ENCODE measurements at places on chromosomes 7 and 10.
A peak's percentile ranks its signal among the peaks of the same experiment; 100 is the strongest.

GRCh38 chr10:73517166-73517888, 21.5 kb upstream of the PPP3CB start:
- no peak for DNase-seq

GRCh38 chr10:69318867-69319727, 40.8 kb downstream of the HK1 start:
- no peak for DNase-seq

DNA sequence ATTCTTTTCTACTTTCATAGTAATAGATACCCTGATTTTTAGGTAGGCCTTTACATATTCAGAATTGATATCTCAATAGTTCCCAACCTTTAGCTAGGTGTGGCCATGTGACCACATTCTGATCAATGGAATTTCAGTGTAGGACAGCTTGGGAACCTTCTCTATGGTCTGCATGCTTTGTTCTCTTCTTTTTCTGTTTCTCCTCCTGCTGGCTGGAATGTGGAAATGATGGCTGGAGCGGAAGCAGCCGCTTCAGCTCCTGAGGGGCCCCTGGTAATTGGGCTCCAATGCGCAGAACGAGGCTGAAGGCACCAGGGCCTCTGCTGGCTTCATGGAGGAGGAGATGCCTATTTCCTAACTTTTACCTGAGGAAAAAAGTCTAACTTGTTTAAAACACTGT, 152.6 kb downstream of the ZMYND11 start:
- DNase-seq, result peak; percentile 71

GRCh38 chr7:64888561-64888900, 14.5 kb upstream of the ZNF273 start:
- no peak for DNase-seq

GRCh38 chr7:70712942-70713341, 419.0 kb upstream of the GALNT17 start:
- no peak for DNase-seq

DNA sequence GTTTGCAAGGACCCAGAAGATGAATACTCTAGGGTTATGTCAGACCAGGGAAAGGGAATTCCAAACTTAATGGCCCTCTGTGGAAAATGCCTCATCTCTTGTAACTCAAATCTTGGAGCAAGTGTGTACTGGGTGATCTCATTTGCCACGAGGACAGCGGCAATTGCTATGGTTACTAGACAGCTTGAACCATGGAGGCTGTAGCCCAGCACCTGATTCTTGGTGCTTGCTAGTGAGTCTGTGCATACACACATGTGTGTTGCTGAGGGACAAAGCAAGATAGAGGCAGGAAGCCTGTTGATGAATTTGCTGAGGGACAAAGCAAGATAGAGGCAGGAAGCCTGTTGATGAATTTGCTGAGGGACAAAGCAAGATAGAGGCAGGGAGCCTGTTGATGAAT, 58.6 kb upstream of the FEZF1 start:
- no peak for DNase-seq

DNA sequence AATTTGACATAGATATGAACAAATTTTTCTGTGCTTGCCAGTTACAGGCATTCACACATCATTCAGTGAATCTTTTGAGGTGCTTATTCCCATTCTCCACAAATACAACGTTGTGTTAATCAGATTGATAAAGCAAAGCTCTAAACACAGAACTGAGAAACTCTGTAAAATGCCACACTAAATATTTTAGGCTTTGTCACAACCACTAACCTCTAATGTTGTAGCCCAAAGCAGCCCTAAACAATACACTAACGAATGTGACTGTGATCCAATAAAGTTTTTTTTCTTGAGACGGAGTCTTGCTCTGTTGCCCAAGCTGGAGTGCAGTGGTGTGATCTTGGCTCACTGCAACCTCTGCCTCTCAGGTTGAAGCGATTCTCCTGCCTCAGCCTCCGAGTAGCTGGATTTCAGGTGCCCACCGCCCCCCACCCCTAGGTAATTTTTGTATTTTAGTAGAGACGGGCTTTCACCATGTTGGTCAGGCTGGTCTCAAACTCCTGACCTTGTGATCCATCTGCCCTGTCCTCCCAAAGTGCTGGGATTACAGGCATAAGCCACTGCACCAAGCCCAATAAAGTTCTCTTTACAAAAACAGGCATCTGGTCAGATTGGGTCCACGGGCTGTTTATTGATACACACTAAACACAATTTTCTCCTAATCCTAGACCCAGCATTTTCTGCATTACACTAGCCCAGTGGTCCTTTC, 6.9 kb downstream of the CYCS start:
- no peak for DNase-seq

- DNase-seq, result no peak
Observed at GRCh38 chr10:78118591-78118990, 84.9 kb downstream of the RPS24 start.

DNA sequence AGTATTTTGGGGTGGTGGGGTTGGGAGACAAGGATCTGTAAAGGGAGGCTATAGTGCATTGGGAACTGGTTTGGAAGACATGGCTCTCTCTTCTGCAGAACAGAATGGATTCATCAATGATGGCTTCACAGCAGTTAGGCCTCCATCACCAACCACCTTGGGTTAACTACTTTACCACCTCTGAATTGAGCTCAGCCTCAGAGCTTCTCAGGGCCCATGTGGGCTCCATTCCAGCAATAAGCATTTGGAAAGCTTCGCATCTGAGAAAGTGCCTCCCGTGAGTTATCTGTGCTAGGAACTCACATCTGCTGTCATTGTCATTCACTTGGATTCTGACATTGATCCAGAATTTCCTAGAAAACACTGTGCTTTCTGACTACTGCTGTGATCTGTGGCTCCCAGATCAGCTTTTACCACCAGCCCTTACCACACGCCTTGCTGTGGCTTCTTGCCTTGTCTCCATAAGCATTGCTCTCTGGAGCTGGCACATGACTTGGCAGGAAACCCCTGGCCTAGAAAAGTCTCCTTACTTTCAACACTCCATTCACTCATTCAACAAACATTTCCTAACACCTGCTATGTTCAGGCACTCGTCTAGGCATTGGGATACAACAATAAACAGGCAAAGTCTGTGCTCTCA, 70.7 kb upstream of the ADO start:
- DNase-seq, result no peak

DNA sequence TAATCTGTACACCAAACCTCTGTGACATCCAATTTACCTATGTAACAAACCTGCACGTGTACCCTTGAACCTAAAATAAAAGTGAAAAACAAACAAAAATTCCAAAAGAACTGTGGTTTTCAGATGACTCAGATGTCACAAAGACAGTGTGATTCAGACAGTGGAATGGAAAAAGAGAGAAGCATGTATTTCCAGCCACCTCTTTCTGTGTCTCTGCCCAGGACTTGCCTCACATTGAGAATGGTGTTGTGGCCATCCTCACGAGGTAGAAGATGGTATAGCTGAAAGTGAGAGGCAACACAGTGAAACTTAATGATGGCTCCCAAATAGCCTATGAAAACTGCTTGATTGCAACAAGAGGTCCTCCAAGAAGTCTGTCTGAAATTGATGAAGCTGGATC, 78.0 kb downstream of the ARL5B start:
- no peak for DNase-seq

- DNase-seq, result no peak
Observed at GRCh38 chr7:8035192-8035591, 66.6 kb downstream of the GLCCI1 start.

- no peak for DNase-seq
Observed at GRCh38 chr10:36344240-36345174, 702.4 kb upstream of the FZD8 start.

- no peak for DNase-seq
Observed at GRCh38 chr10:113704637-113705343, 25.1 kb downstream of the CASP7 start.

DNA sequence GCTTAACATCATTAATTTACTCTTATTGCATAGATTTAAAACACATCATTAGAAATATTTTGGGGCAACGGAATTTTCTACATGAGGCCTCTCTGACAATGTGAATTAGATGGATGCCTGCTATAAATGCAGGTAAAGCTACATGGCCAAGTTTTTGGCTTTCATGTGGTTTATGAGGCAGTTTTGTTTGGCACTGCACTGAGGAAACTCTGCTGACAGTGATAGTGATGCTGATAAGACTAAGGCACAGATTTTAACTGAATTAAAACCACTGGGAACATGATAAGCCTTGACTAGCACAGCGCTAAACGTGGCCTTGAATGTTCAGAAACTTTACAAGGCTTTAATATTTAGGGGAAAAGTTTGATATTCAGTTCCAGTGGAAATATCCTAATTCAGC, 114.3 kb upstream of the NOBOX start:
- DNase-seq, result no peak

- no peak for DNase-seq
Observed at GRCh38 chr7:84624927-84625326, 430.3 kb upstream of the SEMA3A start.
